ENCODE measurements at places on chromosomes 7 and 10.

DNA sequence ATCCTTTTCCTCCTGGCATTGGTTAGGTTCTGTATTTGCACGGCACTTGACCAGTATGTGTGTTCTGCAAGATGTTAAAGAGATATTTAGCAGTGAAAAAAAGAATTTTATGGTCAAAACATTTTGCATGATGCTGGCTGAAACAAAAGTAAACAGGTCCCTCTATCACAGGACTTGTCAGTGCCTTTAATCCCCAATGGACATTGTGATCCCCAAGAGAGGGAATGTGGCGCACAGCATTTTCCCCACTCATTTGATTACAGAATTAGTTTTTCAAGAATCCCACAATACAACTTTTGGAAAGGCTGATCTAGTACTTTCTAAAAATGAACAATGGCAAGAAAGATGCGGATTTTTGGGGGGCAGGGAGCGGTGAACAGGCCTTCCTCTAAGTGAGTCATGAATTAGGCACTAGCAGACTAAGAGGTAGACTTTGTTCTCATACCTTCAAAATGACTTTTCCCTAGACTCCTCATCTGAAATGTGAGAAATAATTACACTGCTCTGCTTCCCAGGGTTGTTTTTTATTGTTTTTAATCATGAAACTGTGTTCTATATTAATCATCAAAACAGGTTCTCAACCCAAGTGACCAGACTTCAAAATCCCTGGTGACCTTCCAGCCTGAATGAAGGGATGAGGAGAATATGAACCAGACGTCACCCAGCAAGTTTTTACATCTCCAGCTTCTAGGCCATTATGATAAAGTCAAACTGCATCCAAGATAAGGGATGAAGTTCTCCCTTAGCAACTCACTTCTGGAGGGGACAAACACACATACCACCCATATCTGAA lies 8.6 kb downstream of the FBXW4 start:
- DNase-seq, result no peak

DNA sequence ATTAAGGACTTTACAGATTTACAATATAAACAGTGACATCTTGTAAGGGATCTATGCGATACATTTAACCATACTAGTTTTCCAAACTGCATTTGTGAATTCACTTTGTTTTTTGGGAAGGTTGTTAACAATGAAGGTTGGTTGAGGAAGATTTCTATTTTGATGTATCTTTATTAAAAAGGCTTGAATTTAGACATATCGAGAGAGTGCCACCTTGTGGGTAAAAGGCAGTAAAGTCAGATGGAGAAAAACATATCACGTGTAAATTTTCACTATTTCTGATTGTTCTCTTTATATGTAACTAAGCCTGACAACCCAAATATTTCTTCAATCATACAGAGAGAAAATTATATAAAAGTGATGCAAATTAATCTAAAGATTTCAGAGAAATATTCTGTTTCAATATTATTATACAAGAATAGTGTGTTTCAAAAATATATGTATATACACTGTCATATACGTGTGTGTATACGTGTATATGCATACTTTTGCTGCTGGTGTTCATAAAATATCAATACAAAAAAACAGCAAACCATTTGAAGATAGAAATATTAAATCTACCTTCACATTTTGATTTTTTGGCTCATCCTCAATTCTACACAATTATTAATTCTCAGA lies 988.6 kb downstream of the SORCS1 start:
- peak; percentile 6 for DNase-seq

DNA sequence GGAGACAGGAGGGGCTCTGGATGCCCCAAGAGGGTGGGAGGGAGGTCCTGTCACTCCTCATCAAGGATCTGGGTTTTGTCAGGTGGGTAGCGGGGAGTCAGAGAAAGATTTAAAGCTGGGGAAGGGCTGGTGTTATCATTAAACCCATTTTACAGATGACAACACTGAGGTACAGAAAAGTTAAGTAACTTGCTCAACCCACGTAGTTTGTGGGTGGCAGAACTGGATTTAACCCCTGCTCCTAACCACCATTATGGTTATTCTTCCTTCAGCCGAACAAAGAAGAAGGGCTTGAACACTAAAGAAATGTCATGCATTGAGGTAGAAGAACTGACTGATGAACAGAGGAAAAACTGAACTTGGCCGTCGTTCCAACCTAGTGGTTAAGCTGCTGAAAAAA lies 24.9 kb upstream of the PRKAG2 start:
- no peak for DNase-seq

GRCh38 chr7:27693794-27694193 lies 31.1 kb upstream of the HIBADH start:
- DNase-seq, result no peak

DNA sequence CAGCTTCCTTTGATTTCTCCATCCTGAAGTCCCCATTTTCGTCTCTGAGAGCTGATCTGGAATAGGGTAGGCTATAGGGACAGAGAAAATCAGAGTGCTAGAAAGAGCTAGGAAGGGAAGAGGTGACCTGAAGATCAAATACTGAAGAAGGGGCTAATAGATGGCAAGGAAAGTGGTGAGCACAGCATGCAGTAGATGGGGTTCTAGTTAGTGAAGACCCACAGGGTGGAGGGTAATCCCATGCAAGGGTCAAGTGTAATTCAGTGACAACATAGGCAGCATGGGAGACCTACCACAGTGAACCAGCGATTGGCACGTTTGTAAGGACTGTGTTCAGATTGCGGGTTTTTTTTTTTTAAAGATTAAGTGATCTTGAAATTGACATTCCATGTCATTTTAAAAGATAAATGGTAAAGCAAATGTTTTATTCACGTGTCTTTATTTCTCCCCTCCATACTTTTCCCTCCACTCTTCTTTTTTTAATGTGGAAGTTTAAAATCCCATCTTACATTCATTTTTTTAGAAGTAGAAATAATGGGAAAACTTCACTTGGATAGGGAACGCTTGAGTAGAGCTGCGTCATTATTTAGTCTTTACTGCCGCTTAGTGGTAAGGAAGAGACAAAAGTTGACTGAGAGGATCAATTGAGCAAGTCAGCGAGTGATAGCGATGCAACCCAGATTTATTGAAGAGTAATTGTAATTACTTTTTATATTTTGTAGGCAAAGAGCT lies 21.0 kb upstream of the ABI1 start:
- DNase-seq, result no peak

DNA sequence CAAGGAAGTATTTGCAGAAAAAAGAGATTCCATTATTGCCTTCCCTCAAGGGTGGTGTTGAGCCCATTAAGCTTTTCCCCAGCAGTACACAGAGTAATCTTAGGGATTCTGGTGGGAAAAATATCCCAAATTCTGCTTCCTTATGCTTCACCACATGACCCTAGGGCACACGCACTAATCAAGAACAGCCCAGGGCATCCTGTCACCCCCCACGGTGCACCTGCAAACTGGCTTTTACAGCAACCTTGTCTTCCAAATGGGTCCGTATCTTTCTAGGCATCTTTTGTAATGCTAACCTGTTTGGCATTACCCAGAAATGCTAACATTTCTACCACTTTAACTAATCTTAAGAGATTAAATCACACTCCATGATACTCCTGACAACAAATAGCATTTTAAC lies 926 bp upstream of the C7orf33 start:
- DNase-seq, result no peak

DNA sequence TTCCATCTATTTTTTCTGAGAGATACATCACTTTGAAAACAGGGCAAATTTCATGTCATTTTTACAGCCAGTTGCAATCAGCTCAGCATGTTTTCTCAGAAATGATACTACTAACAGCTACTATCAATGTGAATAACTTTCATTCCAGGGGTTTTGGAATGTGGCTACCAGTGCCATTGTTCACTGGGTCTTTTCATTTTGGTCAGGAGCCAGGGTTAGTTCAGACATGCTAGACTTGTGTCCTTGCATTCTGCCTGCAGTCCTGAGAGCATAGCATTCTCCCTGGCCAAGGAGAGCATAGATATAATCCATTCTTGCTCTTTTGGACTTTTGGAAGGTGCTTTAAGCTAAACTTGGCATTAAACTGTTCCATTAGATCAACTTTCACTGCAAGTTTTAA lies 160.9 kb upstream of the NEBL start:
- no peak for DNase-seq

DNA sequence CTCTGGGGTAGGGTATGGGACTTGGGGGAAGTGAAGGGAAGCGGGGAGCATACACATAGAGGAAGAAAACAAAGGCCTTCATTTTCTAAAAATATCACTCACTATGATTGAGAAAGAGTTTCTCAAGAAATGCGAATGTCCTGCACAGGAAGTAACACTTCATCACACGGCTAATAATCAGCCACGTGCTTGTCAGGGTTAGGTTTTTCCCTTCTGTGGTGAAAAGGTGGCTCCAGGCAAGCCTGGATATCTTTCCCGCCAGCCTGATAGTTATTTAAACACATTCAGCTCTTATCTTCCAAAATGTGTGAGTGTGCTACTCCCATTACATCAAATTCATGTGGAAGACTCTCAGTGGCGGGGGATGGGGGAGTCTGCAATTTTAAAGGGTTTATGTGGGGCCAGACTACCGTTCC lies 166.4 kb upstream of the ADO start:
- no peak for DNase-seq

DNA sequence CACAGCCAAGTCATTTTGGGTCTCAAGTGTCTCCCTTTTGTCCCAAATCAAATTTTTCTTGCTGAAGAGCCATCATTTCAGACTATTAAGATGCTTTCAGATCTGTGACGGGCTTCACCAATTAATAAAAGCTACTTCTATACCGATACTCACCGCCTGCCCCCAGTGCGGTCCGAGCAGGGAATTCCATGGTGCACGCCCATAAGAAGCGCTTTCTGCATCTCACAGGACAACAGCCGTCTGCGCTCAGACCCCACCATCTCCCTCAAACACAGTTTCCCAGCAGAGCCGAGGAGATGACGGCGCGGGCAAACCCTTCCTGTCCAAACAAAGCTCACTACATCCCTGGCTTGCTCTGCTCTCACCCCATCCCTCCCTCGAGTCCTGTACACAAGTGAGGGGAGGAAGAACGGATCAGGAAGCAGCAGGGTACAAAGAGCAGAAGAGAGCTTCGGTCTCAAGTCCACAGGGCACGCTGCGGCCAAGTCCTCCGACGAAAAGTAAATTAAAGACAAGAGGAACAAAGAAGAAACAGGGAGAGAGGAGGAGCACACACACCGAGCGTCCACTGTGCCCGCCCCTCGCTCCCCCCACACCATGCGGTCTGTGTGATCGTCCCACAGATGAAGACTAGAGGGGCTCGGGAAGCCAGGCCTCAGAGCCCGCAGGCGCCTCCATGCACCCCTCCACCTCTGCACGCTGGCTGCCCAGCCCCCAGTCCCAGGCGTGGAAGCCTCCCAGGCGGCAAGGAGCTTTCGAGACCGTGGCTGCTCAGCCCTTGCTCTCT lies 121.9 kb downstream of the MAD1L1 start:
- DNase-seq, result no peak

GRCh38 chr7:129197771-129198170 lies 9.3 kb downstream of the SMO start:
- no peak for DNase-seq

- peak; percentile 22 for DNase-seq
Observed at GRCh38 chr7:102992938-102993717, 80.3 kb downstream of the LRRC17 start.
